Heart left ventricle (tissue), 16 donors: ENCODE measurements at places on chromosomes 1 and 21. TPM values are rescaled to one million over a fixed set of nuclear protein-coding genes. Genes with fewer than 3 reads are reported as not detected.

Gene C1orf35
- 7.1 TPM for total RNA-seq

Gene VANGL1
- total RNA-seq: 6.6 TPM

Gene TNFRSF18
- not detected for total RNA-seq

Gene ENAH
- 97.6 TPM for total RNA-seq

Gene MYCL
- 3.0 TPM for total RNA-seq

Gene EXTL1
- 17.5 TPM for total RNA-seq

Gene FAM72C
- total RNA-seq: not detected

Gene ILDR2
- total RNA-seq: 4.6 TPM
